WERI-Rb-1 (cell line): ENCODE measurements at places on chromosomes 3 and 15.

- DNase-seq = no peak
These were observed 493.2 kb upstream of the KCNMB2 start for GRCh38 chr3:178043084-178043483.

GRCh38 chr15:65887565-65887964 lies 18.3 kb downstream of the RAB11A start:
- DNase-seq = no peak

- DNase-seq = no peak
These were observed 3.8 kb downstream of the COMMD4 start for GRCh38 chr15:75339531-75340240.

- no peak for DNase-seq
These were observed 53.8 kb downstream of the CMTM6 start for GRCh38 chr3:32448686-32449474.

GRCh38 chr3:120113128-120114116 lies 19.2 kb upstream of the GSK3B start:
- DNase-seq = no peak

DNA sequence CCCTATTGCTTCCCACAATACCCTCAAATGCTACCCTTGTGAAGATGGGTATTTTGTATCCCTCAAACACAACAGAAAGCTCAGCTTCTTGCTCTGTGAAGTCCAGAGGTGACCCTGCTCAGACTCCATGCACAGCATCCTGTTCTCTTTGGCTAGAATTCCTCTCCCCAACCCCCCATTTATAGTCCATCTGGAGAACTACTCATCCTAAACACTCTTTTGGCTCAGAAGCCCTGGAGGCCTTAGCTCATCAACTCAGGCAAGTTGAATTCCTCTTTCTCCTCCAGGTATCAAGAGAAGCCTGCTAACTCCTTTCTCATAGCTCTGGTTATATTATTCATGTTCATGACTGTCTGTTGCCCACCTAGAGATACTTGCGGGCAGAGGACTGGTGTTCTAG lies 18.3 kb upstream of the GASK1A start:
- DNase-seq = no peak

- no peak for DNase-seq
These were observed 22.7 kb upstream of the PIAS1 start for GRCh38 chr15:68031404-68031803.

GRCh38 chr3:54222316-54222715 lies 100.0 kb downstream of the CACNA2D3 start:
- DNase-seq = no peak

- DNase-seq = no peak
These were observed 322.2 kb upstream of the SATB1 start for GRCh38 chr3:18747383-18747782.

DNA sequence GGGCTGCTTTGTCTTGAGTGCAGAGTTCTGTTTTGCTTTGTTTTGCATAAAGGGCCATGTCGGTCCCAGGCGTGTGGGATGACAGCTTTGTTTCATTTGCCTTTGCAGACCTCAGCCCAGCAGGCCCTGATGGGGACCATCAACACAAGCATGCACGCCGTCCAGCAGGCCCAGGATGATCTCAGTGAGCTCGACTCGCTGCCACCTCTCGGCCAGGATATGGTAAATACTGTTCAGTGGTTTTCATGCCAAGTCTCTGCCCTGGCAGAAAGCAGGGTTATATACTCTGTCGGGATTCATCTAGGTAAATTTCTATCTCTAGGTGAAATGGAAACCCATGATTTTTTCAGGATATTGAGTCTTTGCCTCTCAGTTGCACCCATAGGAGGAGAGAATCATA lies 343.9 kb upstream of the TPM1 start:
- no peak for DNase-seq

DNA sequence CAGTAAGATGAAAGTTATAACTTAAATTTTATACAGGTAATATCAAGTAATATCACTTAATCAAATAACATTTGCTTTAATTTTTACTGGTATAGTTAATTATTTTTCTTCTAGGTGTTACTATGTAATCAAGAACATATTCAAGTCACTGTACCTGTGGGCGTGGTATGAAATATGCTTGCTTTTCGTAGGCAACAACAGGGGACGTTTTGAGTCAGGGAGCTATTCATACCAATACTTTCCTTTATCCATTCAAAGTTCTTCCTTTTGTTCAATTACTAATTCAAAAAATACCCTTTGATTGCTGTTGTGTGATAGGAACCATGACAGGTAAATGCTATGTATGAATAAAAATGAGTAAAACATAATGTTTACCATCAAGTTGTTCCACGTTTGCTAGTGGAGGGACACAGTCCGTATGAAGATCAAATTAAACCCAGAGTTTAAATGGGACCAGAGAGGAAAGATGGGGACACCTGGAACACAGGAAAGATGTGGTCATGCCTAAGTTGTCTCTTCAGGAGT lies 654.0 kb upstream of the KCNMB2 start:
- DNase-seq = no peak

GRCh38 chr15:40072216-40072990 lies 33.4 kb upstream of the SRP14 start:
- no peak for DNase-seq

- DNase-seq = peak; percentile 60
These were observed 30.9 kb downstream of the MGLL start for GRCh38 chr3:127791221-127791913.

GRCh38 chr3:39404943-39405686 lies 1.4 kb upstream of the RPSA start:
- DNase-seq = no peak

DNA sequence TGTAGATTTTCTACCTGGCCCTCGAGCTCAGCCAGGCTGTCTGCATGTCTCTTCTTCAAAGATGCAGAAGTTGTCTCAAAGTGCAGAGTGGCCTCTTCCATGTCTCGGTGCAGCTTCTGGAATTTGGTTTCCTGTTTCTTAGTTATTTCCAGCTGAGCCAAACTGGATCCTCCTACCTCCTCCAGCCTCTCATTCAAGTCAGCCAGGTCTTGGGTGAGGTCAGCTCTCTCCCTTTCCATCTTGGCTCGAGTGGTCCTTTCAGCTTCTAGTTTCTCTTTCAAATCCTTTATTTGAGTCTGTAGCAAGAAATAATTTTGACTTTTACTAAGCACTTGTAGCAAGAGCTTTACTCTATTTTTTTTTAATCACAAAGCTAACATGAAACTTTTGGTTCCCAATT lies 81.8 kb downstream of the MYH15 start:
- no peak for DNase-seq

DNA sequence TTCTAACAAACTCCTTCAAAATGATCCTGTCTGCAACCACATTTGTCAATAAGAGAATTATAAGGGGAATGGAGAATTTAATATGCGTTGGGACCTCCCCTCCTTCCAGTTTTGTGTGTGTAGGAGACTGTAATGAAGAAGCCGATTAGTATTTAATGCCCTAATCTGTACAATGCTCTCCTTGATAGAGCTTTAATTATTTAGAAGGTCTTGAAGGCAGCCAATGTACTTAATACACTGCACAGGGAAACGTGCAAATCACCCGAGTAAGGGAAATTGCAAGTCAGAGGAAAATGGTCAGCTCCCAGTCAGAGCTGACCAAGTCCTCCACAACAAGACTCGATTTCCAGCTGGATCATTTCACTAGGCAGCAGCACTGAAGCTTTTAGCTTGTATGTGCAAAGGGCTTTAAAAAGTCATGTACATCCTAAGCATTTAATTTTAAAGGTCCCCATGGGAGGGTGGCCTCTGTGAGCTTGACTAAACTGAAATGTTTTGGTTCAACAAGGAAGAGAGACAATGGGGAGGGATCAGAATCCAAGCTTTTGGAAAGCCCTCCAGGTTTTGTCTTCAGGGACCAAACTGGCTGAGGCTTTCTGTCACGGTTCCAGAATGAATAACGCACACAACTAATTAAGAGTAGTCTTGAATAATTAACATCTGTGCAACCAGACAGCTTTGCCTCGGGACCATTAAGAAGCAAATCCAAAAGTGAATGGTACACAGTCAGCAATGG lies 159.8 kb upstream of the MITF start:
- DNase-seq = peak; percentile 13

GRCh38 chr3:102037209-102037608 lies 187.9 kb downstream of the NFKBIZ start:
- no peak for DNase-seq

DNA sequence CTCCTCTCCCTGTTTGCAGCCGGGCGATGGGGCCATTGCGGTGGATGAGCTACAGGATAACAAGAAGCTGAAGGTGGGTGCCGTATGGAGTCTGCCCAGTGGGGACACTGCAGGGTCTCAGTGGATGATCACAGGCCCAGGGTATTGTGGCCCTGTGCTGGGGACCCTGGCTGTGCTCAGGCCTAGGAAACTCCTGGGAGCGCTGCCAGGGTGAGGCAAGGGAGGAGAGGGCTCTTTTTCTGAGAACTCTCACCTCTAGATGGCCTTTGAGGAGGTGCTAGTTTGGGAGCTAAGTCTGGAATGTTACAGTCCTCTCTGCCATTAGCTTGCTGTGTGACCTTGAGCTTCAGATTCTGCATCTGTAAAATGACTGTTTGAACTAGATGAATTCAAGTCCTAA lies 16.4 kb downstream of the SLC24A1 start:
- DNase-seq = no peak

GRCh38 chr15:92922418-92923002 lies 22.4 kb downstream of the CHD2 start:
- no peak for DNase-seq

DNA sequence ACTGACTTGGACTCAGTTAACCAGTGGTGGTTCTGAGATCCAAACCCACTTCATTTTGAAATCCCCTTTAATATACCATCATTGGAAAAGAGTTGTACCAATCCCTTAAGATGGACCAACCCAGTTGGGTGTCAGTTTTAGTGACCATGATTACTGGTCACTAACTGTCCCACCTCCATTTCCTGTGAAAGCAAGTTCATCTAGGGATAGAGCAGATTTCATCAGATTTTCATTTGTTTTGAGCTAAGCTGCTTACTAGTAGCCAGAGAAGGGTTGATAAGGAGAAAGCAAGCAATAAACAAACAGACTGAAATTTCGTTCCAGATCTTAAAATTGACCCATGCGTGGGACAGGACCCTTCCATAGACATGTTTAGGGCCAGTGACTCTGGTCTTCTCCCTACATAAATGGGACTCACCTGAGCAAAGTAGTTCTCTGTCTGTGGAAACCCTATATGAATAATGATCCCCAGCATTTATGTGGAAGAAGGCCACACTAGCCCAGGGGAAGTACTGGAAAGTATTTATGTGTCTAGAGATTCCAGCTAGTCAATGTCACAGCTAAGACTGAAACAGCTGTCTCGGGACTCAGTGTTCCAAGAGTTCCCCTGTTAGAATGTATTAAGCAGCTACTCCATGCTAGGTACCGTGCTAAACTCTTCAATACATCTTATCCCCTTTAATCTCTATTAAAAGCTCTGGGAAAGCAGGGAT lies 196.0 kb upstream of the BCL6 start:
- DNase-seq = peak; percentile 32

DNA sequence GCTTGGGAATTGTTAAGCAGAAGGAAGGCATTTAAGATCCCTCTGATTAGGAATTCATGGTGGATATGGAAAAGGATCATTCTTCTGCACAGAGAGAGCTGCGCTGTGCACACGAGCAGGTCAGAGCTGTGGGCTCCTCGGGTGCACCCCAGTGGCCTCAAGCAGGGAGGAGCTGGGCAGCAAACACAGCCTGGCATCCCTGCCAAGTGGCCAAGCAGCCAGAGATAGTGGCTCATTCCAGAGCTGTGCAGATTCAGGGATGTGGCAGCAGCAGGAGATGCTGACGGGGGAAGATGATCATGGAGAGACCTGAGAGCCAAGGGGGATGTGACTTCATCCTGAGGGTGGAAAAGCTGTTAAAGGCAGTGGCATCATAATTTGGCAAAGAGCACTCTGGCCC lies 55.9 kb downstream of the LRRK1 start:
- no peak for DNase-seq

DNA sequence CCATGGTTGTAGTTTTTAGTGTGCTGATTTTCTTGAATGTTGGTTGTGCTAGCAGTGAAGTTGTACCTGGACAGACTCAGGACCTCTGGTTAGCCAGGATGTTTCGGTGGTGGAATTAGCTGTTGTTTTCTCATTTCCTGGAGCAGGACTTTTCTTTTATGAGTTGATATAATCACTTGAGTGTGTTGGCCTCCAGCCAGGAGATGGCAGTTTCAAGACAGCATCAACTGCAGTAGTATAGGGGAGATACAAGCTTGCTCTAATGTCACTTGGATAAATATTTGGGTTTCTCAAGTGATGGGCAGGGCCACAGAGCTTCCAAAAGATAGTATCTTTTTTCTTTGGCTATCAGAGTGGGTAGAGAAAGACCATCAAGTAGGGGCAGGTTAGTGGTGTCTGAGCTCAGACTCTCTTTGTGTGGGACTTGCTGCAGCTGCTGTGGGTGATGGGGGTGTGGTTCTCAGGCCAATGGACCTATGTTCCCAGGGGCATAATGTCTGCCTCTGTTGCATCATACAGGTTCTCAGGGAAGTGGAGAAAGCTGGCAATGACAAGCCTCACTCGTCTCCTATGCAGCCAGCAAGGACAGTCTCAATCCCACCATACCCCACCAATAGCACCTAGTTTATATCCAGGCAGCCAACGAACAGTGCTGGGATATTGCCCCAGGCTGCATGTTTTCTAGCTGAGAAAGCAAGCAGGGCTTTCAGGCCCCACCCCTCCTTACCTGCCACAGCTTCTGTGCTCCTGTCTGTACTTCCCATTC lies 14.6 kb upstream of the OR5K2 start:
- DNase-seq = no peak

- no peak for DNase-seq
These were observed 80.9 kb upstream of the DCBLD2 start for GRCh38 chr3:98982351-98982750.

DNA sequence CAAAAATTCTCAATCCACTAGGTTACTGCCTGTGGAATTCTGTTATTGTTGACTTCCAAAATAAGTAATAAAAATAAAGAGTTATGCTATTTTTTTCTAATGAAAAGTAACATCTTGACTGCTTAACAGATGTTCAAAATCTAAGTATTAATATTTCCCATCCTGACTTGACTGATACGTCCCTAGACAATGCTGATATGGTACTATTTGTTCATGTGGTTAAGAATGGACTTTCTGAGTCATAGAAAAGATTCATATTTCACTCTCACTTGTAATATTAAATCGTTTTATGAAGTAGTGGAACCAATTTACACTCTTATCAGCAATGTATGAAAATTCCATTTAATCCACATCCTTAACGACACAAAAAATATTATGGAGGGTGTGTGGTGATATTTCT lies 104.8 kb upstream of the PLSCR5 start:
- DNase-seq = no peak

GRCh38 chr3:37752649-37753025 lies 109.0 kb upstream of the CTDSPL start:
- DNase-seq = no peak
